NCI-H460 (cell line): ENCODE measurements at places on chromosomes 2 and 18.

- DNase-seq = no peak
These were observed 90.3 kb downstream of the PIK3C3 start for GRCh38 chr18:42045346-42045745.

DNA sequence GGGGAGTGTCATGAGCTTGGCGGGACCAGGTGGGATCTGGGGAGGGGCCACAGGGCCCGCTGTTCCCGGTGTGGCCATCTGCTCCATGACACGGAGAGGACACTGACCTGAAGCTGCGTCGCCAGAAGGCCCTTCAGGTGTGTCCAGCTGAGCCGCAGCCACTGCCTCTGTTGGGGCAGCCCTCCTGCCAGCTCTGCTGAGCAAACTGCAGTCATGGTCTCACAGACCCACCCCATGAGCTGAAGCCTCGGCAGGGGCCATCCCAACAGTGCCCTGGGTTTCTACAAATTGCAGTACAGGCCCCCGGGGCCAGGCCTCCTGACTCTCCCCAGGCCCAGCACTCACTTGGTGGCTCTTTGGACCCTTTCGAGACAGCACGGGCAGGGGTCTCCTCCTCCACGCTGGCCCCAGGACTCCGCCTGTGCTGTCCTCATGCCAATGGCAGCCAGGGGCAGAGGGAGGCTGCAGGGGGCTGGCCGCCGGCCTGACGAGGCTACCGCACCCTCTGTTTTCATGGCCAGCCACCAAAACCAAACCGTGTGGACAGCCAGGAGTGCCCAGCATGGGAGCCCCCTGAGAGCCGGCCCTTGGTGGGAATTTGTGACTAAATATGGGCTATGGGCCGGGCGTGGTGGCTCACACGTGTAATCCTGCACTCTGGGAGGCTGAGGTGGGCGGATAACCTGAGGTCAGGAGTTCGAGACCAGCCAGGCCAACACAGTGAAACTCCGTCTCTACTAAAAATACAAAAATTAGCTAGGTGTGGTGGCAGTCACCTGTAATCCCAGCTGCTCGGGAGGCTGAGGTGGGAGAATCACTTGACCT, 175.2 kb upstream of the SALL3 start:
- DNase-seq = no peak

DNA sequence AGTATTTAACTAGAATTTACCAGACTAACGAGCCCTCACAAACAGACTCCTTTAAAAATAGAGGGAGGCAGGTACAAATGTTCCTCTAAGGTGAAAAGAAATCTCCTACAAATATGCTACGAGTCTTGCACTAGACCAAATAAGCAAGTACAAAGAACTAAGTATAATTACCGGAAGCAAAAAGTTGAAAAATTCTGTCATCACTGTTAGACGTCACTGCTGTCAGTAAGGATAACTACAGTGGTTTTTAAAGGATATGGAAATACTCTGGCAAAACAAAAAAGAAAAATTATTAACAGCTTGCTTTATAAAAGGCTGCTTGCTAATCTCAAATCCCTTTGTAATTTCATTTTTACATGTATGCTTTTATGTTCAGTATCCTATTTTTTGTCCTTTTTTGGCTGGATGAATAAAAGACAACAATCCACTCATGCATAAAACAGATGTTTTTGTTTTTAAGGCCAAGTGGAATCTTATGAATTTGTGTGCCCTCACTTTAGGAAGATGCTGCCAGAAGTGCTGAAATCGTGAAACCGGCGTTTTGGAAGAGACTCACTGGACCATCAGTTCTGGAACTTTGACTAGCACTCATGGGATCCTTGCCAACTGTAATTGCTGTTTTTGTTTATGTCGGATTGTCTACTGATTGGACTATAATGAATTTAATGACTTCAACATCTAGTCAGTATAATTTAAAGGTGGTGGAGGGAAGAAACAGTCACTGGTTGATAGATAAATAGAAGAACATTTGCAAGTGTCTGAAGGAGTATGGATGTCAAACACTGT, 6.7 kb downstream of the ZNF521 start:
- no peak for DNase-seq

- no peak for DNase-seq
These were observed 30.4 kb downstream of the HDAC4 start for GRCh38 chr2:239370403-239370802.

GRCh38 chr2:127107622-127107999, 657 bp upstream of the BIN1 start:
- peak; percentile 18 for DNase-seq

DNA sequence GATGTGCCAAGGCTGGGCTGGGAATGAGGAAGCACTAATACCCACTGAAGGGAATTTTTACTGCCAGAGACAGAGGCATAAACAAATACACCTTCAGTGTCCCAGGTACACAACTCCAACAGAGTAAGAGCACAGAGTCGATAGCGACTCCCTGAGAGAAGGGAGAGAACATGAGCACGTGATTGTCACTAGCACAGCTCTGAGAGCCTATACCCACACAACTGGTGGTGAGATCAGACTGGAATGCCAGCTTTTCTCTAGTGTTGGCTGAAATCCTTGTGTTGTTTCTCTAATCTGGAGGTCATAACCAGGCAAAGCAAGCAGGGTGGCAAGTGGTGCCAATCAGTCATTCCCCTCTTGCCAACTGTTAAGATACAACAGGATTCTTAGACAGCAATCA, 377.2 kb downstream of the CNTNAP5 start:
- no peak for DNase-seq
